NCI-H1694 (cell line): ENCODE measurements at places on chromosomes 1 and 21.

GRCh38 chr21:33025489-33026442, at the start of gene OLIG2:
Gene OLIG2, plus strand, starts transcription at chr21:33025935. Its CDS starts 928 bp downstream, at chr21:33026863.
- DNase-seq = peak; percentile 62

- DNase-seq = no peak
Measured at GRCh38 chr1:68954841-68955240, 458.0 kb upstream of the DEPDC1 start.

DNA sequence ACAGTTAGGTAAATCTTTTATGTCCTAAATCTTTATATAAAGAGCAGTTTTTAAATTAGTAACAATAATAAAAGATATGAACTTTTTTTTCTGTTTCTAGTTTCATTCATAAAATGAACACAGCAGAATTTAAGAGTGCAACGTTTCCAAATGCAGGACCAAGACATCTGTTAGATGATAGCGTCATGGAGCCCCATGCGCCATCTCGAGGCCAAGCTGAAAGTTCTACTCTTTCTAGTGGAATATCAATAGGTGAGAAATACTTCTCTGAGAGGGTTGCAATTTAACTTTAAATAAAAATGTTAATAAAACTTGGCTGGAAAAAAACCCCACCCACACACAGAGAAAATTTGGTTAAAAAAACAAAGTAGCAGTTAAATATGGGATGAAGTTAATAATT, 15.0 kb upstream of the ANGPTL1 start:
- DNase-seq = no peak

GRCh38 chr1:115796036-115796435, 27.5 kb upstream of the CASQ2 start:
- DNase-seq = no peak

GRCh38 chr1:1004420-1004779, 4.5 kb upstream of the HES4 start:
- DNase-seq = no peak

GRCh38 chr1:33302325-33302724, 18.6 kb downstream of the A3GALT2 start:
- DNase-seq = no peak

DNA sequence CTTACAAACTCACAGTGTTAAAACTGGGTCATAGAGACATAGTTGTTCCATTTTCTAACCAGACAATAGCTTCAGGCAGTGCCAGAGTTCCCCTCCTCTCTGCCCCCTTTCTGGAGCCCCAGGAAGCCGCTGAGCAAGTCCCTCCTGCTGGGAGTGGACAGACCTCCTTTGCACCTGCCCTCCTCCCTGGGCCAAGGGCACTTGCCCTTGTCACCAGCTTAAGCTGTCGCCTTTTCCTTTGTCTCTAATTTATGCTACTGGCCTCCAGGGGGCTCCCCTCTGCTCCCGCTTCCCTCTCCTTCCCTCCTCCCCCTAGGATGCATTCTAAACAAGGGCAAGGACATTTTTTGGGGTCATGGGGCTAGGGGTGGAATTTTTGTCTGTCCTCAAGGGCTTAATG, 182.4 kb downstream of the MIS18A start:
- DNase-seq = no peak

GRCh38 chr1:197268012-197268411, at the start of gene CRB1:
Gene CRB1, plus strand, starts transcription at chr1:197268252. Its CDS starts 161 bp downstream, at chr1:197268413.
- DNase-seq = no peak

DNA sequence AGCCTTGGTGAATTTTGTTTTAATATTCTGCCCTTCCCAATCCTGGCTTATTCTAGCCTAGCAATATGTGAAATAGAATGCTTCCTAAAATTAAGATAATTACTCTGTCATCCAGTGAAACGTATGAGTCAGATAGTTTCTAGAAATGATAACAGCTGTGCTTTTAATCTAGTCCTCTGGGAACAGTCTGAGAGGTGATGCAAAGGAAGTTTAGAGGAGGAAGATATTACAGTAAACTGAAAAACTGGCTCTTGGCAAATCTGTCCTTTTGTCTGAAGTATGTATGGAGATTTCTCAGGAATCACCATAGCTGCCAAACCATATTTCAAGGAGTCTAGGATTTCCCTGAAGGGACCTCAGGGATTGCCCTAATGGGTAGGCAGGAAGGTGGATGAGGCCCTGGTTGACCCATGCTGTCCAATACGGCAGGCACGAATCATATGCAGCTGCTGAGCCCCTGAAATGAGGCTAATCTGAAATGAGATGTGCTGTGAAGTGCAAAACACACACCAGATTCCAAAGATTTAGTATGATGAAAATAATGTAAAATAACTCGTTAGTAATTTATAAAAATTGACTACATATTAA, 70.8 kb upstream of the LBR start:
- no peak for DNase-seq

GRCh38 chr1:98903726-98904125, 100.9 kb downstream of the PLPPR5 start:
- DNase-seq = no peak

- no peak for DNase-seq
Measured at GRCh38 chr1:211133393-211133835, 534 bp downstream of the KCNH1 start.

DNA sequence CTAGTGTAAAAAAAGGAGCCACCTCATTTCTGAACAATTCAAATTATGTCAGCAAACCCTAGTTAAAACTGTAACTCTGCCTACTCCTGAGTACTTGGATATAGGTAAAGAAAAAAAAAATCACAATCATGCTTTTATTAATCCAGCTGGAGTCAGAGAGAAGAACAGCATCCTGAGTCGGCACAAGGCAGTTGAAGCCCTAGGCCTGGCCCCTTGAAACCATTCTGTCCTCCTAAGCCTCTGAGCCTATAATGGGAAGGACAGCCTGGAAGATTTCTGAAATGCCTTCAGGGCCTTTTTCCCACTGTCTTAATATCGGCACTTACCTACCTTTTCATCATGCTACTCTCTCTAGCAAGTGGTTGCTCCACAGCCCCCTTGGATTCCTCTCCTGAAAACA, 32.5 kb downstream of the CDC42BPA start:
- no peak for DNase-seq

- DNase-seq = peak; percentile 78
Measured at GRCh38 chr1:182601416-182601786, 2.8 kb downstream of the RGS16 start.

DNA sequence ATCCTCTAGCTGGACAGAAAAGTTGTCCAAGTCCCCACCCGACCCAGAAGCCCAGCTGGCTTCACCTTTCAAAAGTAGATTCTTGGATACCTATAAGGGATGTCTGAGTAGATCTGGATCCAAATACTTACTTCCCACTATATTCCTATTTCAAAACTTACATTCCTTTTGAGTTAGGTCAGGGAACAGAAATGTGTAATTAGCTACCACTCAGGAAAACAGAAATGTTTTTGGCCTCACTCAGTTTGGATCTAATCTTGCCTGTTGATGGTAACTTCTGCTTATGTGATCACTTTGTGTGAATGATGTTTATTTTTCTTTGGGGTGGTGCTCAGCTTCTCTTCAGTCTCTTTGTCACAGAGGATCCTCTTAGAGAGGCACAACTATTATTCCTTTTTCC, 814.4 kb upstream of the RGS18 start:
- no peak for DNase-seq

- no peak for DNase-seq
Measured at GRCh38 chr1:25677193-25677773, 60.7 kb downstream of the MAN1C1 start.

DNA sequence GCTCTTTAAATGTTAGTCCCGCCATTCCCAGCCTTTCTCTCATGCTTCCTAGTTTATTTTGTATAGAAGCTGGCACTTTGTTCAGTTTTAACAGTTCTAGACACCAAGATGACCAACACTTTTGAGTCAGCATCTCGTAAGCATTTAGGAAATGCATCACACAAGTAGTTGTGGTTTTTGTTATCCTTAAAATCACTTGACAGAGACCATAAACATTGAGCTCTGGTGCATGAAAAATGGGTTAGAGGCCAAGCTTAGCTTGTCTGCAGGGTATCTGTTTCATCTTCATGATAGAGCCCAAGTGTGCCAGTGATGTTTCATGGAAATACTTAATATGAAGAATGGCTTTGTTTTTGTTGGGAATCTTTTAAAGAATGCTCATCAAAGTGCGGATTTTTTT, 159.7 kb downstream of the DISP1 start:
- no peak for DNase-seq
